ENCODE measurements at places on chromosomes 5 and 9.

DNA sequence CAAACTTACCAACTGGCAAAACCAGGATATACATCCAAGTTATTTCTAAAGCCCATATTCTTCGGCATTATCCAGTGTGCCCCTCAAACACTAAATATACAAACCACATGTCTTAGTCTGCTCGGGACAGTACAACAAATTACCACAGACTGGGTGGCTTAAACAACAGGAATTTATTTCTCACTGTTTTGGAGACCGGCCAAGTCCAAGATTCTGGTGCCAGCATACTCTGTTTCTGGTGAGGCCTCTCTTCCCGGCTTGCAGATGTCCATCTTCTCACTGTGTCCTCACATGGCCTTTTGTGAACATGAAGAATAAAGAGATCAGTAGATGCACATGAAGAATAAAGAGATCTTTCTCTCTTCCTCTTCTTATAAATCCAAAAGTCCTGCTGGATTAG lies 12.9 kb upstream of the SLCO6A1 start:
- no peak for DNase-seq

DNA sequence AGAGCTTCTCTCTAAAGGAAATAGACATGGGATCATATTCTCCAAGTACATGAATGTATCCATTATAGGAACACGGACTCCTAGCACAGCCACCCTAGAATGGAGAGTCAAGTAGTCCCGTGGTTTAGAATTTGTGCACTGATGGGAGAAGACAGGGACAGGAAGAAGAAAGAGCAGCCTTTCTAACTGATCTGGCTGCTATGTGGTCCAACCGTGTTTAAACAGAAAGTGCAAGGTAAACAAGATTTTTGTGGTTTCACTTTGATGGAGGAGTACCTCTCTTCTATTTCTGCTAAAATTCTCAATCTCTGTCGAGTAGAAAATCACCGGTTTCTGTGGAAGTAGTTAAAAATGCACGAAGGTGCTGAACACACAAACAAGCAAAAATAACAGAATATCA lies 171.3 kb downstream of the ST8SIA4 start:
- no peak for DNase-seq

- no peak for DNase-seq
Observed at GRCh38 chr5:94788527-94788926, 170.1 kb downstream of the SLF1 start.

- DNase-seq, result no peak
Observed at GRCh38 chr9:116149844-116150243, 3.7 kb upstream of the PAPPA start.

- no peak for DNase-seq
Observed at GRCh38 chr9:129698254-129698757, 32.9 kb downstream of the PRRX2 start.

DNA sequence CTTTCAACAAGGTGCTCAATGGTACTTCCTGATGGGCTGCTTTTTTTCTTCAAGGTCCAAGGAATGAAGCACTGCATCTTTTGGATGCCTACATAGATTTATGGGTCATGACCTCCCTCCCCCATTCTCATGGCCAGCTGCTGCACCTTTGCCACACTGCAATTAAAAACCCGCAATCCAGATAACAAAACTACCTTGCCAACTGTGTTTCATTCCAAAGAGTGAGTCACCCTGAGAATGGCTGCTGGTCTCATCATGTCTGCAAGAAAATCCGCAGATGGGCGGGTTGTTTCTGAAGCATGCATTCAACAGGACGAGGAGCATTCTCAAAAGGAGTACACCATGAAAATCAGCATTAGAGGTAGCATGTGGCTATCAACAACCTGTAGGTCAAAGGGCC lies 139.8 kb downstream of the ELAVL2 start:
- no peak for DNase-seq

DNA sequence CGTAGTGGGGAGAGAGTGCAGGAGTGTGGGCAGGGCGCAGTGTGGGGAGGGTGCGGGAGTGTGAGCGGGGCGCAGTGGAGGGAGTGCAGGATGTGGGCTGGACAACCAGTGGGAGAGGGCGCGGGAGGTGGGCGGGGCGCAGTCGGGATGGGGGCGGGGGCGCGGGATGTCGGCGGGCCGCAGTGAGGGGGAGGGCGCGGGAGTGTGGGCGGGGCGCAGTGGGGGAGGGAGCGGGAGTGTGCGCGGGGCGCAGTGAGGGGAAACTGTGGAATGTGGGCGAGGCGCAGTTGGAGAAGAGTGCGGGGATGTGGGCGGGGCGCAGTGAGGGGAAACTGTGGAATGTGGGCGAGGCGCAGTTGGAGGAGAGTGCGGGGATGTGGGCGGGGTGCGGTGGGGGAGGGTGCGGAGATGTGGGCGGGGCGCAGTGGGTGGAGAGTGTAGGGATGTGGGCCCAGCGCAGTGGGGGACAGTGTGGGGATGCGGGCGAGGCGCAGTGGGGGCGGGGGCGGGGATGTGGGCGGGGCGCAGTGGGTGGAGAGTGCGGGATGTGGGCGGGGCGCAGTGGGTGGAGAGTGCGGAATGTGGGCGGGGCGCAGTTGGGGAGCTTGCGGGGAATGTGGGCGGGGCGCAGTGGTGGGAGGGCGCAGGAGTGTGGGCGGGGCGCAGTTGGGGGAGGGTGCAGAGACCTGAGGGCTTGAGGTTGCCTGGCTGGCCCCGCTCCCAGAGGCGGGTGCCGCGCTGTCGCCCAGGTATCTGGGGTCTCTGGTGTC lies at the start of gene NXNL2:
Gene NXNL2 (plus strand): TSS at position 723 of the 770 bp plus-strand sequence. CDS start 257 bp downstream, outside the sequence.
- DNase-seq, result no peak

GRCh38 chr9:111474385-111474784 lies 9.8 kb downstream of the ECPAS start:
- no peak for DNase-seq

DNA sequence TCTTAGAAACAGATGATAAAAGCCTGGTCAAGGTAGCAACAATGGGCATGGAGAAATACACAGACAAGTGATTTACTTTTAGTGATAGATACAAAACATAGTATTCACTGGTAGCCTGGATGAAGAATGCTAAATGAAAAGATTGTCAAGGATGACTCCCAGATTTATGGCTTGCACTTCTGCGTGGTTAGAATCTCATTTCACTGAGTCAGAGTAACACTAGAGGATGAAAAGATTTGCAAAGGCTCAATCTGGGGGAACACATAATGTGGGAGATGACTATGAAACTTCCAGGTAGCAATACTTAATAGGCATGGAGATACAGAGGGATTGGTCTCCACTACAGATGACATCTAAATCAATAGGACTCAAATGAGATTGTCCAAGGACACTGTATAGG lies 38.4 kb downstream of the AGTPBP1 start:
- DNase-seq, result no peak

GRCh38 chr5:73135021-73135420 lies 14.6 kb downstream of the TMEM171 start:
- no peak for DNase-seq

DNA sequence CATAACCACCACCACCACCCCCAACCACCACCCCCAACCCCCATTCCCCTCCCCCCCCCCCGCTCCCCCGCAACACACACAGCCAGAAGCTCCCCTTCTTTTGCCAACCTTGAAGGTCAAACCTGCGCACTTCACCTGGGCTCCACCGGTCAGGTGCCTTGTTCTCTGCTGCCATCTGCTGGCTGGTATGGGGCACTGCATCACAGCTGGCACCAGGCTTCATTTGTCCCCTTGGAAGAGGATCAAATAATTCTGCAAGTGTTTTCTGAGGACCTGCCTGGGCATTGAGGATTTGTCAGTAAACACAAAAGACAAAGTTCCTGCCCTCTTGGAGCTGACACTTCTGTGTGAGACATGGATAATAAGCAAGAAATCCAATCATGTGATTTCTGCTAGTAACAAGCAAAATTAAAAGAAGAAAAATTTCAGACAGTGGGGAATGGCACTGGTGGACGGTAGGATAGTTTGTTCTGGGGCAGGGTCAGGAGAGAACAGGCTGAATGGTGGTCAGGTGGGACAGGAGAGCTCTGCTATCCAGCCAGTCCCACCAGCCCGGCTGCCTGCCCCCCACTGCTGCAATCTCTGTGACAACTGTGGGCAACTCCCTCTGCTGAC lies 55.6 kb upstream of the LMX1B start:
- peak; percentile 19 for DNase-seq

DNA sequence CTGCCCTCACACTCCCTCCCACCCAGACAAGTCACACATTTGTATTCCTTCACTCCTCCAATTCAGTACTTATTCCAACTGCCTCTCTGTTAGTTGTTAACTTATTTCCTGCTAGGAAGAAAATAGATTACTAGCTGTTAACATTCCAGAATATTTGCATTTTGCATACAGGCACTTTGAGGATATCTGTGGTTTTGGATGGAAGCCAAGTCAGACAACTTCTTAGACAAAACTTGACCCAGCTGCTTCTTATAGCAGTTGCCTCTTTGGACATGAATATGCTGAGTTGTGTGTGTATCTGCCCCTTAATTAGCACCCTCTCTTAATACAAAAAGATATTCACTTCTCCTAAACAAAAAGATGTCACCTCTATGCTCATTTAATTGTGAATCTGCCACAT lies 1280.6 kb upstream of the ACO1 start:
- no peak for DNase-seq

DNA sequence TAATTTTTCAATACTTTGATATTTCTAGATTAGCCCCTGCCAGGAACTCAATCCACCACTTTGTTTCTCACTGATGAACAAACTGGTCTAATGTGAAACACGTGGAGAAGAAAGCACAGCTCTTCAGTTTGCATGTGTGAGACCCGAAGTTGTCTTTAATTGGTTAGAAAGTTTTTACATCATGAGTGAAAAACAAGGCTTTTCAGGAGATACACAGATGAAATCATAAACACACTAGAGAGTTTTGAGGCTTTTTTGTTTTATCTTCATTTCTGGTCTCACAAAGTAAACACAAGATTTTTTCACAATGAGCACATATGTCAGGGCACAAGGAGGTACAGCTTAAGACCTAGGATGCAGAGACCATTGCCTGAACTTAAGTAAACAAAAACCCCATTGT lies 84.5 kb upstream of the MOCS2 start:
- DNase-seq, result no peak

- DNase-seq, result no peak
Observed at GRCh38 chr5:65969539-65970393, 43.4 kb downstream of the ERBIN start.

- DNase-seq, result no peak
Observed at GRCh38 chr5:58232130-58232529, 227.8 kb downstream of the PLK2 start.

GRCh38 chr9:108933718-108934322 lies at the start of gene ELP1:
Gene ELP1, minus strand, starts transcription at chr9:108934124. Its CDS starts 2,978 bp downstream, at chr9:108931146.
- DNase-seq, result peak; percentile 93

- no peak for DNase-seq
Observed at GRCh38 chr5:76175821-76176403, 92.7 kb downstream of the SV2C start.

DNA sequence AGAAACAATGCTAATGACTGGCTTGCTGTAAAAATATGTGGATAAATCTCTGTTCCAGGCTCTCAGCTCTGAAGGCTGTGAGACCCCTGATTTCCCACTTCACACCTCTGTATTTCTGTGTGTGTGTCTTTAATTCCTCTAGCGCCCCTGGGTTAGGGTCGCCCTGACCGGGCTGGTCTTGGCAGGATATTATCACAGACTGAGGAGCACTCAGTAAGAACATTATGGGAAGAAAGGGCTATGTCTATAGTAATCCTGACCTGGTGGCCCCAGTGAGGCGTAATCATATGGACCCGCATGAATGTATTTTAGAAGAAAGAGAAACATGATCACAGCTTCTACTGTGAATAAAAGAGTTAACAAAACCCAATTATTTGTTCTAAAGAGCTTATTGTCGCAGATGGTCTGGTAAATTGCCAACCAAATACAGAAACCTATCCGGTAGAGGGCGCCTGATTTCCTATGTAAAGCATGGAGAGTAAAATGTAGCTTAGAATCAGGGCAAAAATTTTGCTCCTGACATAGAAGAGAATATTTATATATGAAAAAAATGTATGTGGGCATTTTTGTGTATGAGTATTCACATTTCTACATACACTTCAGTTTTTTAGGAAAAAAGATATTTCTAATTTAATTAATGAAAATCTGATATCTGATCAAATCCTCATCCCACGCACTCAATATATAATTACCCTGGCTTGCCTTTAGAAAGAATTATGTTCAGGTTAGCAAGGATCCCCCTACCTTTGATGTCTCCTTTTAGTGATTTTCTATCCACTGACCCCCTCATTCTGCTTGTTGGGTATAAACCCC lies 5.8 kb upstream of the IFNA1 start:
- DNase-seq, result peak; percentile 41

DNA sequence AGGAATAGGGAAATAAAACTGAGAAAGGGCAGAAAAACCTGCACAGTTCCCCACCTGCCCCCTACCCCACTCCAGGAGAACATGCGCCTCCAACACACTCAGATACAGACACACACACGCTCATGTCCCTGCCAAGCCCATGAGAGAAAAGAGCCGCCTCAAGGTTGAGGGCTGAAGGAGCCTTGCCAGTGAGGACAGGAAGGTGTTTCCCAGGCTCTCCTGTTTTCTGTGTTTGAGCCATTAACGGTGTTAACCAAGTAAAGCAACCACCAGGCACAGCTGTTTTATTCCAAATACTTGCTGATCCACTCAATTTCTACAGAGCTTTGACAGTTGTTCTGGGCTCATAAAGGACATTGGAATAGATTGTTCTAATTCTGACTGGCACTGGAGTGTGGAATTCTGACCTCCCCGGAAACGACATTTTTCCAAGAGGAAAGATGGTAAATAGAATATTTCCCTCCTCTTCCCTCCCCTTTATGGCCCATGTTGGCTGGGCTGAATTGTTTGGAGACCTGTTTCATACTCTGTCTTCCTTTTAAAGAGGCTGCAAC lies 238.0 kb downstream of the DMAC1 start:
- no peak for DNase-seq

- no peak for DNase-seq
Observed at GRCh38 chr9:100468041-100468440, 4.9 kb upstream of the TMEFF1 start.

DNA sequence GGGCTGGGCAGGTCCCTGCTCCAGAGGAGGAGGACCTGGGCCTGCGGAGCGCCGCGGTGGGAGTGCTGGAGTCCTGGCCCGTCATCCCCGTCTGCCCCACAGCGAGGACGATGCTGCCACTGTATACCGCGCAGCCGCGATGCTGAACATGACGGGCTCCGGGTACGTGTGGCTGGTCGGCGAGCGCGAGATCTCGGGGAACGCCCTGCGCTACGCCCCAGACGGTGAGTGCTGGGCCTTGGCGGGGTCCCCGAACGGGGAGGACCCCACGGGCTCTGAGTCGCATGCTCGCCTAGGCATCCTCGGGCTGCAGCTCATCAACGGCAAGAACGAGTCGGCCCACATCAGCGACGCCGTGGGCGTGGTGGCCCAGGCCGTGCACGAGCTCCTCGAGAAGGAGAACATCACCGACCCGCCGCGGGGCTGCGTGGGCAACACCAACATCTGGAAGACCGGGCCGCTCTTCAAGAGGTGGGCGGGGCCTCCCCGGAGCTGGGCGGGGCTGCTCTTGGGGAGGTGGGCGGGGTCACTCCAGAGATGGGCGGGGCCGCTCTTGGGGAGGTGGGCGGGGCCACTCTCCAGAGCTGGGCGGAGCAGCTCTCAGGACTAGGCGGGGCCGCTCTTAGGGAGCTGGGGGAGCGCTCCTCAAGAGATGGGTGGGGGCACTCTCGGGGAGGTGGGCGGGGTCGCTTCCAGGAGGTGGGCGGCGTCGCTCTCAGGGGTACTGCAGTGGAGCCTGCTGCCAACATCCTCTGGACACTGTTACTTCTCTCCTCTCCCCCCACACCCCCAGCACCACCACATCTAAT lies 13.1 kb downstream of the LRRC26 start:
- DNase-seq, result no peak
